ENCODE measurements at places on chromosomes 3 and 15.

DNA sequence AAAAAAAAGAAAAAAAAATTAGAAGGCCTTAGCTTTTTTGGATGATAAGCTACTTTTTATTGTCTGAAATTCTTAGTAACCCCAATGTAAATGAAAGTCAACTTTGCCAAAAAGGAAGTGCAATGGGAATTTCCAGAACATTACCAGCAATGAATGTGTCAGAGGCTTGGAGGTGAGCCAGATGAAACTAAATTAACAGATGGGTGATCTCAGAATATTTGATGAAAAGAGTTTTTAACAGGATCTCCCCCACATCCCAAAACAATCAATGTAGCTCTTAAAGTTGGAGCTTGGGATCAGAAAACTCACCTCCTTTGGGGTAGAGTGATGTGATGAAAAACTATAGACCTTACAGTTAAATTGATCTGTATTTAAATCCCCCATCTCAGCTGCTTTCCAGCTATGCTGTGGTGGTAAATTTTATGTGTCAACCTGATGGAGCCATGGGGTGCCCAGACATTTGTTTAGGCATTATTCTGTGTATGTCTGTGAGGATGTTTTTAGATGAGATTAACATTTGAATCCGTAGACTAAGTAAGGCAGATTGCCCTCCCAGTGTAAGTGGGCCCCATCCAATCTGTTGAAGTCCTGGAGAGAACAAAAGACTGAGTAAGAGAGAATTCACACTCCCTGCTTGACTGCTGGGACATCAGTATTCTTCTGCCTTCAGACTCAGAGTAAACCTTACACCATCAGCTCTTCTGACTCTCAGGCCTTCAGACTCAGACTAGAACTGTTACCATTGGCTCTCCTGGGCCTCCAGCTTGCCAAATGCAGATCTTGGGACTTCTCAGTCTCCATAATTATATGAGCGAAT lies 84.3 kb upstream of the TNFSF10 start:
- no peak for DNase-seq

- no peak for DNase-seq
Measured at GRCh38 chr3:46100812-46101211, 73.5 kb upstream of the XCR1 start.

- DNase-seq: no peak
Measured at GRCh38 chr3:71415681-71416122, 167.8 kb downstream of the FOXP1 start.

GRCh38 chr3:155560135-155560534 lies 184.7 kb downstream of the PLCH1 start:
- DNase-seq: no peak

GRCh38 chr3:80239301-80239700 lies 471.5 kb upstream of the ROBO1 start:
- DNase-seq: no peak

DNA sequence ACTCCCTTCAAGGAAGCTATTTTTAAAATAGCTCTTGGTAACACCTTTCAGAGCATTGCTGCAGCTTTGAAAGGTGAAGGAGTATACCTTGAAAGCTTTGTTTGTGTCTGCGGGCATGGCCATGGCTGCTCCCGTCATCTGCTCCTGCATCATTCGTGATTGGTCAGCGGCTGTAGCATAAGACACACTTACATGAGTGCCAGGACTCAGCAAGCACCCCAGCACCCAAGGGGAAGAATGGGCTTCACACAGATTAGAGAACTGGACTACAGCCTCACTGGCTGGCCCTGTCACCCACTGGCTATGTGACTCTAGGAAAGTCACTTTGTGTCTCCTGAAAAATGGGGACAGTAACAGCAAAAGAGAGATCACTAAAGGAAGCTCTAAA lies 17.0 kb downstream of the EMC3 start:
- DNase-seq: no peak

Measured in activated effector memory CD4-positive, alpha-beta T cell treated with Interleukin-2 at 50 U/mL for 16 hours (primary cell).